Posterior cingulate gyrus (tissue), 11 donors: ENCODE measurements at places on chromosomes 6 and 20.

GRCh38 chr6:81793821-81794475 is 41.5 kb upstream of the TENT5A start:
- DNase-seq: no peak

GRCh38 chr6:26539071-26539615 is 977 bp downstream of the HMGN4 start:
- no peak for DNase-seq

DNA sequence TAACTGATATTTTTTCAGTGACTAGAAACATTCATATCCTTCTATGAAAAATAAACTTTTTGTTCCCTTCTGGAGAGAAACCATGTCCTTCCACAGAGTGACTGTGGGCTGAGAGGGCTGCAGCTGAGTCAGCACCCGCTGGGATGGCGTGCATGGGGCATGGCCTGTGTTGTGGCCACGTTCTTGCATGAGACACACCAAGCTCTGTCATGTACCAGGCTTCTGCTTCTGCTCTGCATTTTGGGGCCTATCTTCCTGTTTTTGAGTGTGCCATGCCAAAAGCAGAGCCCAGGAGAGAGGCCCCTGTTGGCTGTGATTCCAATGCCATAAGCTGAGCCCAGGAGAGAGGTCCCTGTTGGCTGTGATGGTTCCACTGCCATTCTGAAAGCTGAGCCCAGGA is 10.8 kb downstream of the APMAP start:
- DNase-seq: no peak

DNA sequence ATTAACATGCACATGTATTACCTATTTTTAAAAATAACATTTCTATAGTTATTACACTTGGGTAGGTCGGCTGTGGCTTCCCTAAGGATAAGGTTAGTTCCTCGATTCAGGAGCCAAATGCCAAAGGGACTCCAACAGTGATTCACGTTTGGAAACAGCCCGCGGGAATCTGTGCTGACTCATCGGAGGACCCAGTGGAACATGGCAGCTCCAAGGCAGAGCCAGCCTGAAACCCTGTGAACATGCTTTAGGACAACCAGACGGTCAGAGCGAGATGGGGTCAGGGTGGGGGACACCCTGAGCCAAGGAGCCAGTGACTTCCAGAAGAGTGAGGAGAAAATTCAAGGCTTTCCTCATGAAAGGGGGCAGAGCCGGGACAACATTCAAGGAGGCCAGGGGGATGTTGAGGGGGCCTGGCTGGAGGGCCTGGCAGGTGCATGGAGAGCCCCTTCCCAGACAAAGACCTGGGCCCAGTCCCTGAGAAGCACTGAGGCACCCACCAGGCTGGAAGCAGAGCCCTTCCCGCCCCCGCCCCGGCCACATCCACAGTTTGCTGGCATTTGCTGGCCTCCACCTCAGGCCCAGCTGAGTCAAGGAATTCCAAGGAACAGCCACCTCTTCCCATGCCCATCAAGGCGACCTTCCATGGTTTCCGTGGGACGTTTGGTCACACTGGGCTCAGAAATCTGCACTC is 133.2 kb downstream of the SNX5 start:
- DNase-seq: no peak

GRCh38 chr6:57276946-57277345 is 40.5 kb upstream of the PRIM2 start:
- DNase-seq: no peak

DNA sequence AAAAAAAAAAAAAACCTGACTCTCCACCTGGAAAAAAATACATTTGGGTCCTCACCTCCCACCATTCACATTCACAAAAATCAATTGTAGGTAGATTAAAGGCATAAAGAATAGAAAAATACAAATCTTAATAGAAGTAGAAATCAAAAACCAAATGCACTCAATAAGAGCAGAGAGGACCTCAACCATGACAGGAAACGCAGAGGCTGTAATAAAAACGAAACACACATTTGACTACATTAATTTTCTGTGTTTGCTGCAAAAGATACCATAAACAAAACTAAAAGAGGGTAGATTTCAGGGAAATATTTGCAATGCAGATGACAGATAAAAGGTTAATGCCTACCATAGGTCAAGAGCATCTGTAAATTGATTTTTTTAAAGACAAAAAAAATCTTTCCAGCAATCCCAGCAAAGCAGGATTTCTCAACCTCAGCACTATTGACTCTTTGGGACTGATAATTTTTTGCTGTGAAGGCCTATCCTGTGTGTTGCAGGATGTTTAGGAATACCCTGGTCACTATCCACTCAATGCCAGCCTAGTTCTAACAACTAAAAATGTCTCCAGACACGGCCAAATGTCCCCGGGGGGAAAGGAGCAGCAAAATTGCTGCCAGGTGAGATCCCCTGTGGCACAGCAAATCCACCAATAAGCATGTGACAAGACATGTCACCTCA is 9.1 kb downstream of the ETV7 start:
- DNase-seq: no peak

- DNase-seq: no peak
These were observed 164.4 kb upstream of the JARID2 start for GRCh38 chr6:15081447-15081846.

DNA sequence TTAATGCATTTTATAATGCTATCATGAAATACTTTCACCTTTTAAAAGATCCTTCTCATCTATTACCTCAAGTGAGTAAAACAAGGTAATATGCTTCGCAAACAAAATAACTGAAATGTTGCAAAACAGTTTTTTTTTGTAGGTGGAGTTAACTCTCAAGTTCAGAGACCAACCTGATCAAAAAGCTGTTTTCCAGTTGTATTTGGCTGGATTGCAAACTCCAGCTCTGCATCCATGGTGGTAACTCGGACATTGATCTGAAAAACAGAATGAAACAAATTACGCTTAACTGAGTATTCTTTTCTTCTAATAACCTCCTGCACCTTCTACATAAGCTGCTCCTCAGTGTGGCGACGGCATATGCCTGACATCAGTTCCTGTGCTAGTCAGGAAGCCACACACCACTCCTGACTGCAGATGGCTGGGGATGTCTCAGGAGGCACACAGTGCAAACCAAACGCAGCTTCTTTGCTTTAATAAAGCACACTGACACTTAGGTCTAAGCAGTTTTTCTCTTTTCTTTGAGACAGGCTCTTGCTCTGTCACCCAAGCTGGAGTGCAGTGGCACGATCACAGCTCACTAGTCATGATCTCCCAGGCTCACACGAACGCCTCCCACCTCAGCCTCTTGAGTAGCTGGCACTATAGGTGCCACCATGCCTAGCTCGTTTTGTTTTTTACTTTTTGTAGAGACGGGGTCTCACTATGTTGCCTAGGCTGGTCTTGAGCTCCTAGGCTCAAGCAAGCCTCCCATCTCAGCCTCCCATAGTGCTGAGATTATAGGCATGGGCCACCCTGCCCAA is 29.9 kb downstream of the EZR start:
- DNase-seq: no peak

GRCh38 chr6:149032599-149033405 is 284.7 kb upstream of the TAB2 start:
- DNase-seq: no peak

DNA sequence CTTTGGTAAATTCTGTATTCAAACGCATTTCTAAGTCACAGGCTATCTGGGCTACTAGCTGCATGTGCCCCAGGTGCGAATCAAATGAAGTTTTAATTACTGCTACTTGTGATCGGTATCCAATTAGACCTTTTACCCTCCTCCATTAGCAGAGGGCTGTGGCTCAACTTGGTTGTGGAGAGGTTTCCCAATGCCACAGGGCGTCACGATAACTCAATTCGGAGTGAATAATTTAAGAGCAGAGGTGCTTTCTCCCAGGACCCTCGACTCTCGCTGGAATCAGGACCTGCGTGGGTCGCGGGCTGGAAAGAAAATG is 640 bp downstream of the SAYSD1 start:
- no peak for DNase-seq

GRCh38 chr20:1299522-1299921 is 29.4 kb downstream of the SDCBP2 start:
- DNase-seq: no peak

DNA sequence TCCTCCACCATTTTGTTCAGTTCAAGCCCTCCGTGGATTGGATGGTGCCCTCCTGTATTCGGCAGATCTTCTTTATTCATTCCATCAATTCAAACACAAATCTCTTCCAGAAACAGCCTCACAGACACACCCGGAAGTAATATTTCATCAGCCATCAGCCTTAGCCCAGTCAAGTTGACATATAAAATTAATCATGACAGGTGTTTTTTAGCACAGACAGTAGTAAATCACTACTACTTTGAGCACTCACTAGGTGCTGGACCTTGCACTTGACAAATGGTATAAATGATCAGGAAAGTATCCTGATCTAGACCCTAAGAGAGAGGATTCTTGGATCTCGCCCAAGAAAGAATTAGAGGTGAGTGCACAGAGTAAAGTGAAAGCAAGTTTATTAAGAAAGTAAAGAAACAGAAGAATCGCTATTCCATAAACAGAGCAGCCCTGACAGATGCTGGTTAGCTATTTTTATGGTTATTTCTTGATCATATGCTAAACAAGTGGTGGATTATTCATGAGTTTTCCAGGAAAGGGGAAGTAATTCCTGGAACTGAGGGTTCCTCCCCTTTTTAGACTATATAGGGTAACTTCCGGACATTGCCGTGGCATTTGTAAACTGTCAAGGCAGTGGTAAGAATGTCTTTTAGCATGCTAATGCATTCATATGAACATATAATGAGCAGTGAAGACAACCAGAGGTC is 194.6 kb upstream of the LAMP5 start:
- DNase-seq: no peak

GRCh38 chr20:62758226-62758912 is 37.9 kb upstream of the MRGBP start:
- no peak for DNase-seq

- DNase-seq: no peak
These were observed 58.9 kb downstream of the MYH7B start for GRCh38 chr20:35014537-35014936.

DNA sequence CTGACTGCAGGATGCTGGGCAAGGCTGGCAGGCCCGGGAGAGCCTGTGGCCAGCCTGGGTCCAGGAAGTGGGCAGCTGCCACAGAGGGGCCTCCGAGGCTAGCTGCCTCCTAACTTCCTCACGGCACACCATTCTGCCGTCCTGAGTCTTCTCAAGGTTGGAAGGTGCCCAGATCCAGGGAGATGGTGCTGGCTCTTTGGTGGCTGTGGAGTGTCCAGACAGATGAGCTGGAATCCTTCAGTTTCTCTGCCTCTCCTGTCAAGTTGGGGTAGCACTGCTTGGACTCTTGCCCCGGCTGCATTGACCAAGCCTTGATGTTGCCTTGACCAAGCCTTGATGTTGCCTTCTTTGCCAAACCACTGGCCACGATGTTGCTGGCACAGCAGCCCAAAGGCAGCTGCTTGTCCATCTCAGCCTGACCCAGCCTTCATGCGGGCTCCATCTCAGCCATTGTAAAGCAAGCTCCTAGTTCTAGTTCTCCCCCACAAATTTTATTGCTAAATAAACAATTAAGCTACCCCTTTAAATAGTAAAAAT is 75.1 kb upstream of the AFDN start:
- no peak for DNase-seq

DNA sequence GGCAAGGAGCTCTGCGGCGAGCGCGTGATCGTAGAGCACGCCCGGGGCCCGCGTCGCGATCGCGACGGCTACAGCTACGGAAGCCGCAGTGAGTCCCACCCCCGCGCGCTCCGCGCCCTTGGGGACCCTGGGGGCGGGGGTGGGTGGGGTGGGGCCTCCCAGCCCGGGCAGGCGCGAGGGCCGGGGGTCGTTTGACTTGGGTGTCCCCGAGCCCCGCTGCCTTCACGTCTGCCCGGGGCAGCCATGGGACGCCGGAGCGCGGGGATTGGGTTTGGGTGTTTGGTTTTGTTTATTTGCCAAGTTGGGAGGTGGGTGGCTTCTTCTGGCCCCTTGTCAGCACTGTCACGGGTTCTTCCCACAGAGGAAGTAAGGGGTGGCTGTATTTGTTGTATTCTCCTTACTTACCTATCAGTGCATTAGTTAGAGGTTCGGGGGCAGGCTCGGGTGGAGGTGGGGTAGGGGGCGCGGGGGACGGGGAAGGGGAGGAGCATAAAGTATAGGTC is 777 bp downstream of the SRSF6 start:
- no peak for DNase-seq

DNA sequence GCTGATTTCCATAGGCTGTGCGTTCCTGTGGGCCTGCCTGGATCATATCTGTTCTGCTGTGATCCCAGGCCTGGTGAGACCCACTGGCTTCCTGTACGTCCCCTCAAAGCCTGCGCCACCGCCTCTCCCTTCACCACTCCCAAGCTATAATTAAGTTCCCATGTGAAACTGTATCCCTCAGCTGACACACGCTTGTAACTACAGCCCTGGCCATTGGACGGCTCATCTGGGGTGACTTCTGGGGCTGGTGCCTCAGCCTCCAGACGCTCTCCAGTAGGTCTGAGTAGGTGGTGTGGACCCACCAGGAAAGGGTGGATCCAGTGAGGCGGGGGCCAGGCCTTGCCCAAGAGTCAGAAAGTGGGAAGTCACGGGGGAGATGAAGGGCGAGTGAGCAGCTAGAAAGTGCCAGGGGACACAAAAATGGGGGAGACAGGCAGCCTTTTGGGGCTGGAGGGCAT is 21.0 kb downstream of the PPARD start:
- DNase-seq: peak; percentile 66

- DNase-seq: no peak
These were observed 19.7 kb downstream of the TRAF3IP2 start for GRCh38 chr6:111585974-111586315.

DNA sequence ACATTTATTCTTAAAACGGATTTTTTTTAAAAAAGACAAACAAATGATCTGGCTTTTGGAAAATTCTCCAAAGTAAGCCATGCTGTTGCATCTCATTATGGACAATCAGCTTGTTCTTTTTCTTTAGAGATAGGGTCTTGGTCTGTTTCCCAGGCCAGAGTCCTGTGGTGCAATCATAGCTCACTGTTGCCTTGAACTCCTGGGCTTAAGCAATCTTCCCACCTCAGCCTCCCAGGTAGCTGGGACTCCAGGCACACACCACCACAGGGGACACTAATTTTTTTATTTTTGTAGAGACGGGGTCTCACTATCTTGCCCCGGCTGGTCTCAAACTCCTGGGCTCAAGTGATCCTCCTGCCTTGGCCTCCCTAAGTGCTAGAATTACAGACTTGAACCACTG is 45.9 kb upstream of the TGM3 start:
- no peak for DNase-seq

DNA sequence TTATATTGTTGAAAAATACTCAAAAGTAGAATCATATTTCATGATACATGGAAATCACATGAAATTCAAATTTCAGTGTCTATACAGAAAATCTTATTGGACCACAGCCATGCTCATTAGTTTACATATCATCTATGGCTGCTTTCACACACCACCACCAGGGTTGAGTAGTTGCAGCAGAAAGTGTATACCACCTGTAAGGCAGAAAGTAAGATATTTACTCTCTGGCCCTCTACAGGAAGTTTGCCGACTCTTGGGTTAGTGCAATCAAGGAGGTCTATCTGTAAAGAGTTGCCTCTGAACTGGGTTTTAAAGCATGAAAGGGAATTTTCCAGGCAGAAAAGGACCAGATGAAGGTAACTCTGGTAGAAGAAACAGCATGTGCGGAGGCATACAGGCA is 432.3 kb downstream of the DHX35 start:
- no peak for DNase-seq

- DNase-seq: no peak
These were observed 280.5 kb downstream of the SYNE1 start for GRCh38 chr6:152356662-152357061.

GRCh38 chr20:19885939-19886660 is 128.0 kb downstream of the RIN2 start:
- peak; percentile 48 for DNase-seq

GRCh38 chr6:167795321-167795811 is 31.3 kb upstream of the AFDN start:
- DNase-seq: no peak

- DNase-seq: no peak
These were observed 1.0 kb downstream of the RALGAPA2 start for GRCh38 chr20:20711413-20711812.

- DNase-seq: no peak
These were observed 32.9 kb upstream of the GATA5 start for GRCh38 chr20:62508641-62509051.
